Pancreas (tissue), 10 donors: ENCODE measurements at places on chromosomes 7 and 10. TPM values are rescaled to one million over a fixed set of nuclear protein-coding genes. Genes with fewer than 3 reads are reported as not detected.

Gene TAS2R60
- not detected for total RNA-seq

Gene SPDYE5
- not detected for total RNA-seq

Gene VIPR2
- 13.7 TPM for total RNA-seq

Gene MUC12
- total RNA-seq = 0.70 TPM

Gene SAMD9
- total RNA-seq = 4.6 TPM
